ENCODE measurements at places on chromosomes 4 and X.
A peak's percentile ranks its signal among the peaks of the same experiment; 100 is the strongest.

- DNase-seq = no peak
Observed at GRCh38 chr4:2830632-2831610, 12.7 kb upstream of the ADD1 start.

GRCh38 chr4:140809676-140810075 lies 53.5 kb upstream of the TBC1D9 start:
- DNase-seq = no peak

DNA sequence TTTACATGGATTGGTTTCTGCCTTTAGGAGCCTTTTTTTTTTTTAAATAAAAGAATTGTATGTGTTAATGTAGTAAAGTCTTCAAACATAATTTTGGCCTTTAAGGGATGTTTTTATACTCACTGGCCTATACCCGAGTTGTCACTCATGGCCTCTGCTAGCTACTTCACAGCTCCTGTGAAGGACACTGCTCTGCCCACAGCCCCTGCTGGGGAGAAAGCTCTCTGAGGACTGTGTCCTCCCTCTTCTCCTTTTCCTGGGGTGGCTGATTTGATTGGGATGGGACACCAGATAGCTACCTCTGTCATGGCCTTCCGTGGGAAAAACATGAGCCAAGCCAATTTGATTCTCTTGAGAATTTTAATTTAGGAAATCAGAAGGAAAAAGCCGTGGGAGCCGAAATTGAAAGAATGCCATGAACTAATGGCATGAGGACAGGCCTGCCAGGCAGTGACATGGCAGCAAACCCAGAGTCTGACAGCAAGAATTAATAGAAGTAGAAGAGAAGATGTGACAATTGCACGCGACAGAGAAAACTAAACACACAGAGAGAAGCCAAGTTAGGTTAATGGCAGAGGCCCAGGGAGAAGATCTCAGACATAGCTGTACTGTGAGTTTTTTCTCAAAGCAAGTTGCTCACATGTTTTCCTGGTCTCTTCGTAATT lies 81.4 kb downstream of the ARHGAP10 start:
- no peak for DNase-seq

DNA sequence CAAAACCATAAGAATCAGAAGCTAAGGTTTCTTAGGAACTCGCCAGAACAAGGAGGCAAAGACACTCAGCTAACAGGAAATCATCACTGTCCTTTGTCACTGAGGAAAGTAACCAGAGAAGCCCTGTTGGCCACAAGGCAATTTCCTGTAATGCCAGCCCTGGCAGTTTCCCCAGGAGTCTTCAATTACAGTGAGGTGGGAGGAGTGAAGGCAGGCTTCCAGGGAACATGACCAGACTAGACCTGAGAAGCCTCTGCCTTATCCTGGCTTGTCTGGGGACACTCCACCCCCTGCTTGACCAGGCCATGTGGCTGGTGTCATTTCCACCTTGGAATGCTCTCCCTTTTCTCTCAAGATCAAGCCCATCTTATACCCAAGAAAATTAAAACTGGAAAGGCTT lies 125.3 kb downstream of the COL4A6 start:
- peak; percentile 88 for DNase-seq

GRCh38 chrX:10172877-10173276 lies 16.1 kb downstream of the CLCN4 start:
- no peak for DNase-seq

DNA sequence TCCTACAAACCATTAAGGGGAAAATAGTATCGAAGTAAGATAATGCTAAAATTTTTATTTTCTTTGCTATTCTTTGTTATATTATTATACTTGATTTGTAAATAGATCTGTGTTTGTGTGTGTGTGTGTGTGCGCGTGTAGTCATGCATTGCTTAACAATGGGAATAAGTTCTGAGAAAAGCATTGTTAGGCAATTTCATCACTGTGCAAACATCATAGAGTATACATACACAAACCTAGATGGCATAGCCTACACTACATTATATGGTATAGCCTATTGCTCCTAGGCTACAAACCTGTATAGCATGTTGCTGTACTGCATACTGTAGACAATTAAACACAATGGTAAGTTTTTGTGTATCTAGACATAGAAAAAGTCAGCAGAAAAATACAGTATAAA lies 17.1 kb downstream of the MTTP start:
- no peak for DNase-seq

- DNase-seq = no peak
Observed at GRCh38 chr4:127204322-127204721, 428.4 kb upstream of the INTU start.

- no peak for DNase-seq
Observed at GRCh38 chrX:134679221-134679620, 20.9 kb upstream of the PLAC1 start.

DNA sequence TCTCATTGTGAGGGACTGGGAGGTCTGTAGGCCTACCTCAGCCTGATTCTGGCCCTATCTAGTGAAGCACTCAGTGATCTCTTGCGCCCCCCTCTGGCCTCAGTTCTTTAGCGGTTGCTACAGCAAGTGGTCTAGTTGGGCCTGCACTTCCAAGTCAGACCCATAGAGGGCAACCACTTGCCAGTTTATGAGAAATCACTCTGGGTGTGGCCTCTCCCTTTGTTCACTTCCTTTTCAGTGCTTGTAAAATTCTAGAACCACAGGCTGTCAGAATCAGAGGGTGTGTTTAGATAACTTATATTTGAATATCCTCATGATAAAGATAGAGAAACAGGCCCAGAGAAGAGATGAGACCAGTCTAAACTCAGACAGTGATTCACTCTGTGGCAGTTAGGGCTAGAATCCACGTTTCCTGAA lies 60.9 kb upstream of the LAS1L start:
- DNase-seq = peak; percentile 88

GRCh38 chr4:122588453-122589238 lies 32.2 kb downstream of the IL21 start:
- DNase-seq = no peak

GRCh38 chr4:6341696-6342095 lies 72.0 kb downstream of the WFS1 start:
- DNase-seq = no peak

DNA sequence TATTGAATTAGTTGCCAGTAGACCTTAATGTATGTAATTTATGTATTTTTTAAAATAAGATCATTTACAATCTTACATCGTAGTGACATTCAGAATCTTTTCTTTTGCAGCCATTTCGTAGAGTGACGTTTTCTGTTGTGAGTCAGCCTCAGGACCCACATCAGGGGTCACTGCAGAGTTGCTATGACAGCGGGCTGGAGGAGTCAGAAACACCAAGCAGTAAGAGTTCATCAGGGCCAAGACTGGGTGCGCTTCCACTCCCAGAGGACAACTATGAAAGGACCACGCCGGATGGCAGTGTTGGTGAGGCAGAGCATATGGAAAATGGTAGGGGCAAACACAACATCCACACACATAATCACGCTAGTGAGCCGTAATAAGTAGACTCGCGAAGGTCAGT lies 199.9 kb downstream of the PCDH7 start:
- DNase-seq = no peak

DNA sequence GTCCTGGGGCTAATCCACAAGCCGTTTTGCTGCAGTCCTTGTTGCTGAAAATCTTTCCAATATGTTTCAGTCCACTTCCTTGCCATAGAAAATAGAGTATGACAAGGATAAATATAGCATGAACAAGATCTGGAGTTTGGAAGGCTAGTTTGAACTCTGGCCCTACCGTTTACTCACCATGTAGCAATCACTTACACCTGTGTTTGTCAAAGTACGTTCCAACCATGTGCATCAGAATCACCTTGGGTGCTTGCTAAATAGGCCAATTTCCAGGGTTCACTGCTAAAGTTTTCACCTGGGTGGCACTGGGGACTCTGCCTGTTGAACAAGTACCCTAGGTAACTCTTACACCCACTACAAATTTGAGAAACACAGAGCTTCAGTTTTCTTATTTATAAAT lies 188.9 kb downstream of the ENOX2 start:
- DNase-seq = no peak

- no peak for DNase-seq
Observed at GRCh38 chr4:137446071-137446470, 86.2 kb downstream of the PCDH18 start.

- peak; percentile 72 for DNase-seq
Observed at GRCh38 chr4:77104791-77105540, 29.2 kb upstream of the CCNI start.

DNA sequence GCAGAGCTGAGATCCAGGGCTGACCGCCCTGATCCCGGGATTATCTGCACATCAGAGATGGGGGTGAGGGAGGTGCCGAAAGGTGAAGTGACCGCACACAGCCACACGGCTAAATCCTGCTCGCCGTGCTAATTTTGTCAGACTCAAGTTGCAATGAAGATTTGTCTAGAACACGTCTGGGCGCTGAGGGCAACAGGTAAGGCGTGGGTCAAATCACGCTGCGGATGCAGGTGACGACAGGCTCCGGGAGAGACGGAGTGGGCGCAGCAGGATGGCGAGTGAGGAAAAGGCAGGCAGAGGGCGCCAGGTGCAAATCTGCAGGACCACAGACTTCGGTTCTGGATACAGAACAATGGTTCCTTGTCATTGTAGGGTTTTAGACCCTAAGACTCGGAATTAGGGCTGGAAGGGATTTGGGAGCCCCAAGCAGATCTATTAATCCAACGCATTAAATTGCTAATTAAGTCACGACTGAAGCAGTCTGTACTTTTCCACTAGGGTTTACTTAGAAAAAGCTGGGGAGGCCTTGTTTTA lies 1.9 kb upstream of the TBC1D14 start:
- peak; percentile 62 for DNase-seq

- no peak for DNase-seq
Observed at GRCh38 chr4:2793586-2794485, 951 bp downstream of the SH3BP2 start.

GRCh38 chrX:53412446-53412845 lies 10.0 kb downstream of the SMC1A start:
- DNase-seq = no peak

DNA sequence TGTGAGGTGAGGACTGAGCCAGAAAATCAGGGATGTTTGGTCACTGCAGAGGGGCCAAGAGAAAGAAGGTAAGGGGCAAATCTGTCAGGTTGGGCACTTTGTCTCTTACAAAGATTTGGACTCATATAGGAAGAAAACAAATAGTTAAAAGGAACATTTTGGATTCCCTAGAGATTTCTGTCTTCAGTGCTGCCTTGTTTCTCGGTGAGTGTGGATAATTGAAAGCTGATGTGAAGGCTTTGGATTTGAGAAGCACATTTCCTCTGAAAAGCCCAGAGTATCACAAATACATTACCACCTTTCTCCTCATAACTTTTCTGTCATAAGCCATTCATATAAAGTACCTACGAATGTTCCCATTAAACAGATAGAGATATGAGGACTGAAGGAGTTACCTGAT lies 107.5 kb downstream of the ATG4A start:
- no peak for DNase-seq

- no peak for DNase-seq
Observed at GRCh38 chrX:53050841-53051240, 2.3 kb downstream of the GPR173 start.

- DNase-seq = no peak
Observed at GRCh38 chr4:91577864-91578263, 725.9 kb upstream of the GRID2 start.

- peak; percentile 83 for DNase-seq
Observed at GRCh38 chr4:5710961-5711478, at the start of gene EVC. Gene EVC (plus strand): TSS chr4:5711201. CDS start chr4:5711381, 180 bp downstream.

DNA sequence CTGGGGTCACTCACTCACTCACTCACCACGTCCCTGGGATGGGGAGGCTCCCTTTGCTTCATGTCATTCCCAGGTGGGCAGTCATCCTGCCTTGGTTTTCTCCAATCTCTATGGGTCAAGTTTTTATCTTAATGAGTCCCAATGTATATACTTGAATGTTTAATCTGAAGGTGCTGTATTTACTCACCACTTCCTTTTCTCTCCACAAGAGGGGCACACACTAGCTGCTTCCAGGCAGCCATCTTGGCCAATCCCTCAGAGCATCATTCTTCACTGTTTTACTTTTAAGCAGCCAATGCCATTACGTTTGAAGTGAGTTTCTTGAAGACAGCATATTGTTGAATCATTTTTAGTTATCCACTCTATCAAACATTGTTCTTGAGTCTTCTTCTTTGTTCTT lies 153.4 kb upstream of the ARSJ start:
- DNase-seq = no peak

- DNase-seq = no peak
Observed at GRCh38 chrX:46838486-46838870, 1.6 kb downstream of the RP2 start.

- no peak for DNase-seq
Observed at GRCh38 chr4:115927382-115927781, 814.0 kb upstream of the NDST4 start.

Data from prostate gland (tissue), 2 donors.